NCI-H748 treated with DMSO at 0.1 percent for 48 hours (cell line): ENCODE measurements at places on chromosomes 7 and 10.

GRCh38 chr7:2706685-2707126, 18.7 kb downstream of the AMZ1 start:
- DNase-seq: no peak

DNA sequence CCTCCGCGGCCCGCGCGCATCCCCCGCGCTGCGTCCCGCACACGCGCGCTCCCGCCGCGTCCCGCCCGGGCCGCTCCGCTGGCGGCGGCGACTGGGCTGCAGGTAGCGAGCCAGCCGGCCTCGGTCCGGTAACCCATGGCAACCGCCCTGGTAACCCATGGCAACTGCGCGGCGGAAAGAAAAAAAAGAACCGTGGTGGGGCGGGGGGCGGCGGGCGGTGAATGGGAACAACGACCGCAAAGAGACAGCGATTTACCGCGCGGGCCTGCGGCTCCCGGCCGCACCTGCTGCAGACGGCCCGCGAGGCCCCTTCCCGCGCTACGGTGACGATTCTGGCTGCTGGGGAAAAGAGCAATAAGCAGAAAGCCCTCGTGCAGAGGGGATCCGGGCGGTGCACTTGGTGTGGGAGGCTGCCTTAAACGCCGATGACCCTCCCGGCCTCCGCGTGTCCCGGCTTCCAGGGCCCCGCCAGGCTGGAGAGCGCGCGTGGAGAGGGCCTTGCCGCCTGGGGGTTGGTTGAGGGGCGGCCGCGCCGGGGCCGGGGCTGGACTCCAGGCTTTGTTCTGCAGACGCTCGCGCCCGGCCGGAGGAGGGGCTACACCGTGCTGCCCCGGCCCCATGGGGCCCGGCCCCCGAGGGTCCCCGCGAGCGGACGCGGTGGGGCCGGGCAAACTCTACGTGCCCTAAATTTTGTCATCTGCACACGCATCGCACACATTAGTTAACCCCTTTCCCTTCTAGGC, 84.7 kb downstream of the SNX10 start:
- peak; percentile 75 for DNase-seq

GRCh38 chr7:127486654-127487053, 94.1 kb upstream of the ZNF800 start:
- DNase-seq: no peak

GRCh38 chr10:3085785-3086567, 18.6 kb downstream of the PFKP start:
- no peak for DNase-seq

- no peak for DNase-seq
These were observed 40.6 kb downstream of the OSBPL3 start for GRCh38 chr7:24939416-24939815.

- peak; percentile 56 for DNase-seq
These were observed 192.9 kb downstream of the AUTS2 start for GRCh38 chr7:69790977-69791724.

GRCh38 chr10:18140149-18140956, at the start of gene CACNB2:
Gene CACNB2 (plus strand): TSS chr10:18140424.
- no peak for DNase-seq

- DNase-seq: no peak
These were observed 11.6 kb downstream of the OGDH start for GRCh38 chr7:44618045-44618444.

DNA sequence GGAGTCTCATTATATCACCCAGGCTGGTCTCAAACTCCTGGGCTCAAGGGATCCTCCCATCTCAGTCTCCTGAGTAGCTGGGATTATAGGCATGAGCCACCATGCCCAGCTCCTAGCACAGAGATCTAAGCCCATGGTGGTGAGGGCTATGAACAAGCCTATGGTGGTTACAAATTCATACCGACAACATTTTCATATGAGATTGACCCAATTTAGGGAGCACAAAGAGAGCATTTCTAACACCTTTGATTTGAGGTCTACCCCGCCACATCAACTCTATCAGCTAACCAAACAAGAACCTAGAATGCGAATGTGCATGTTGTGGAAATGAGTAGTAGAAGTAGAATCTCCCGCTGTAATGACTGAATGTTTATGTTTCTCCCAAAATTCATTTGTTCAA, 14.2 kb upstream of the PRF1 start:
- DNase-seq: no peak
